ENCODE measurements at places on chromosomes 2 and 18.

DNA sequence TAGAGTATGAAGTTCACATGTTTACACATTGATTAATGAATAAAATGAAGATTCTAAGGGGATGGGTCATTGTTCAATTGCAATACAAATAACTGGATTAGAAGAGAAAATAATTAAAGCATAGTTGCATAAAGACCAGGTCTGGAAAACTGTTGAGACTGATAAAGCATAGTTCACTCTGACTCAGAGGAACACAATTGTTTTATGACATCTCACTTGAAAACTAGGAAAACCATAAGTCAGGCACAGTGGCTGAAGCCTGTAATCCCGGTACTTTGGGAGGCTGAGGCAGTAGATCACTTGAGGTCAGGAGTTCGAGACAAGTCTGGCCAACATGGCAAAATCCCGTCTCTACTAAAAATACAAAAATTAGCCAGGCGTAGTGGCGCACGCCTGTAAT is 46.7 kb downstream of the PLA2R1 start:
- no peak for DNase-seq

DNA sequence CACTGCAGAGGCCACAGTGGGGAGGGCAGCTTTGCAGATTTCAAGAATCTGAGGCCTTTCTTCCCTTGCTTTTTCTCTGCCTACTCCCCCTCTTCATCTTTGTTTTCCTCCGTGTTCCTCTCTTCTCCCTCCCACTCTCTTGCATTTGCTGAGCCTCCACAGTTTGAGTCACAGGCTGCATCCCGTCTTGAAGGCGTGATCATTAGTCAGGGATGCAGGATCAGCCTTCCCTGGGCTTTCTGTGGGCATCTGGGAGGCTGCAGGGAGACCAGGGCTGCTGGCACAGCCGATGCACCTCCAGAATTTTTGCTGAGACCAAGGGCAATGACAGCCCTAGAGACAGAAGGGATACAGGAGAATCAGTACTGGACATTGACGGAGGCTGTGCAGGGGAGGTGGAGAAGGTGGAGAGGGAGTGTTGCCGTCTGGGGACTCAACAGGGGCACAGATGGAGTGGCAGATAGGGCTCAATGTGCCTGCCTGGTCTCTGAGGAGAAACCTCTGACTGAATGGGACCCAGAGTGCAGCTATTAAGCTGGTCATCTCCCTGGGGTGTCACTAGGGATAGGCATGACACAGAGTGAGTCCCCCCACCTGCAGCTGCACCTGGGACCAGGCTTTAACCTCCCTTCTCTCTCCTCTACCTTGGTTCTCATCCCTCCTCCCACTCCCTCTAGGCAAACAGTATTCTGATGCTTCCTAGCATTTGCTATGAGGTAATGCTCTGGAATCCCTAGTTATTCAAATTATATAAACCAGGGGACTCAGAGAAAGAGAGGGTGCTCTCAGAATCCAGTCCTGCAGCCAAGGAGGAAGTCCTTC is 29.0 kb upstream of the DNAJC27 start:
- no peak for DNase-seq

GRCh38 chr2:89837962-89838625 is 1146.6 kb downstream of the RPIA start:
- no peak for DNase-seq

- DNase-seq = no peak
Observed at GRCh38 chr2:236706288-236706687, 136.7 kb downstream of the ACKR3 start.

DNA sequence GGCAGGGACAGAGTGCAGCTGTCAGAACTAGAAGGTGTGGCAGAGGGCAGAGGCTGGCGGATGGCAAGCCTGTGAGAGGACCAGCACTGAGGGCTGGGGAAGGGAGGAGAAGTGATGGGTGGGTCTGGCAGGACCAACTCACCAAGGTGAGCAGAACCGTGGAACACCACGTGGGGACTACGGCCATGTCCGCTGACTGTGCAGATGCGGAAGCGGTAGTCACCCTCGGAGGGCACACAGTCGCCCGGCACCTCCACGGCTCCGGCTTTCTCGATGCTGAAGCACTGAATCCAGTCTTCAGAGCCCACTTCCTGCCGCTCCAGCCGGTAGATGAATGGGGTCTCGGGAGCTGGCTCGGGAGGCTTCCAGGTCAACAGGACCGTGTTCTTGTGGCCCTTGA is 4.2 kb downstream of the OBSL1 start:
- no peak for DNase-seq

DNA sequence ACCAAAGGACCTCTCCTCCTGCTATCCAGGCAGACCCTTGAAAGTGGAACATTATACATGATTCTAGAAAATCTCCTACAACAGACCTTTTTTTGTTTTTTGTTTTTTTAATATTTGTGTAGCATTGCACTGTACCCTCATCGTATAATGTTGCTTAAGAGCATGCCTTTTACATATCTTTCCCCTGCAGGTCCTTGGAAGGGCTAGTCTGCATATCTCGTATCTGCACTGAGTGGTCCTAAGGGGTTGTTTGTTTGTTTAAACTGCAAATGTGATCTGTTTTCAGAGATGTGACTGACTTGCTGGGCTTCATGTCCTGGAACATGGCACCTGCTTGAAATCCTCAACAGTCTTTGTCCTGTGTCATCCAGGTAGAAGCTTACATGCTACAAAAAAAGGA is 204.1 kb downstream of the FAM210A start:
- DNase-seq = no peak

GRCh38 chr2:150640039-150640438 is 152.6 kb upstream of the RND3 start:
- no peak for DNase-seq

DNA sequence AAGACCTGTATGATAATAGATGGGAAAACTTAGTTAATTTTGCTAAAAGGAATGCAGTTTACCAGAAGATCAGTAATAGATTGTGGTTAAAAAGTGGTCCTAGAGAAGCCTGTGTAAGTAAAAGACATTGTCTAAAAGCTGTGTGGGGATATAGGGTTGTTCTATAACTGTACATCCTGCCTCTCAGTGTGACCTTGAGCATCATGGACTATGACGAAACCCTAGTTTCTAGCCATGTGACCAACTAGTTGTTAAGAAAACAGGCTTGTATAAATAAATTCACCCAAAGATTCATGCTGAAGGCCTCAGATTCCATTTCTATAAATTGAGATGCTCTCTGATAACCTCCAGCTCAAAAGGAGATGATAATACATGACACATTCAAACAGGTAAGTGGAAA is 160.7 kb downstream of the IKZF2 start:
- no peak for DNase-seq

- no peak for DNase-seq
Observed at GRCh38 chr2:103176294-103176915, 414.6 kb downstream of the TMEM182 start.

- no peak for DNase-seq
Observed at GRCh38 chr2:165471349-165471950, 2.0 kb downstream of the CSRNP3 start.

All from stimulated activated CD8-positive, alpha-beta memory T cell treated with anti-CD3 and anti-CD28 coated beads, Interleukin-15, amount 100 ng/mL, for 48 hours (primary cell).